ENCODE measurements at places on chromosomes 1 and 21. TPM values are rescaled to one million over a fixed set of nuclear protein-coding genes. Genes with fewer than 3 reads are reported as not detected.

UTS2 gene
- polyA plus RNA-seq, result not detected

LCE1B gene
- not detected for polyA plus RNA-seq

- no peak for DNase-seq
Measured at GRCh38 chr1:184188037-184188436, 136.5 kb downstream of the TSEN15 start.

DNA sequence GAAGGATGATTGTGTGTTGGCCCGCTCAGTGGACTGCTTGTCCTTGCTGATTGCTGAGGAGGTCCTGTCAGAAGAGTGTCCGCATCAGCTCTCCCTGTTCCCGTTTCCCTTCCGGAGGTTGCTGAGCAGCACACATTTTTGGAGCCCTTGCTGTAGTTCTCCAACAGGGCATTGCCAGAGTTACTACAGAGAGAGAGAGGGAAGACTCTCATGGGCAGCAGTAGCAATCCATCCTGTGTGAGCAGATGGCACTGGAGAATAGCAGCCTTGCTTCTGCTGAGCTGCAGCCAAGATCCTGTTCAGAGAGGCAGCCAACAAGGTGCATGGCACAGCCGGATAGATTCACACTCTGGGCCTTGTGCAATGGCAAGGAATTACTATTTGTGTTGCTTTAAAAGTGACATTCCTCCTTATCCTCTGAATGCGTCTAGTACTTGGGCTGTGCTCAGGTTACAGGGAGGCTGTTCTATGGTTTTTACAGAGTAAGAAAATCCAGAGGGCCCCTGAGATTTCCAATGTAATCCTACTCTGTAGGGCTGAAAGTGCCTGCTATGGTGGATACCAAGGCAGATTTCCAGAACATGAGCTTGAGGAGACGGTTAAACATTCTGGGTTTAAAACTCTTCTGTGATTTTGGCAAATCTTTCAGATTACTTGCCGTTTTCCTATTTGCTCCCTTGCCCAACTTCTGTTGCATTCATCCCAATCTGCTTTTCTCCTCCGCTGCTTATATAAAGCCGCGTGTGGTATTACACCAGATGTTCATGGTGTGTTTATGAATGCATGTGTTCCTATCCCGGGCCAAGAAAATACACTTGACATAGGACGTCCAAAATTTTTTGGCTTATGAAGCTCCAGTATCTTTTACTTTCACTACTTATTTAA lies 27.4 kb downstream of the AK4 start:
- DNase-seq, result peak; percentile 65

DNA sequence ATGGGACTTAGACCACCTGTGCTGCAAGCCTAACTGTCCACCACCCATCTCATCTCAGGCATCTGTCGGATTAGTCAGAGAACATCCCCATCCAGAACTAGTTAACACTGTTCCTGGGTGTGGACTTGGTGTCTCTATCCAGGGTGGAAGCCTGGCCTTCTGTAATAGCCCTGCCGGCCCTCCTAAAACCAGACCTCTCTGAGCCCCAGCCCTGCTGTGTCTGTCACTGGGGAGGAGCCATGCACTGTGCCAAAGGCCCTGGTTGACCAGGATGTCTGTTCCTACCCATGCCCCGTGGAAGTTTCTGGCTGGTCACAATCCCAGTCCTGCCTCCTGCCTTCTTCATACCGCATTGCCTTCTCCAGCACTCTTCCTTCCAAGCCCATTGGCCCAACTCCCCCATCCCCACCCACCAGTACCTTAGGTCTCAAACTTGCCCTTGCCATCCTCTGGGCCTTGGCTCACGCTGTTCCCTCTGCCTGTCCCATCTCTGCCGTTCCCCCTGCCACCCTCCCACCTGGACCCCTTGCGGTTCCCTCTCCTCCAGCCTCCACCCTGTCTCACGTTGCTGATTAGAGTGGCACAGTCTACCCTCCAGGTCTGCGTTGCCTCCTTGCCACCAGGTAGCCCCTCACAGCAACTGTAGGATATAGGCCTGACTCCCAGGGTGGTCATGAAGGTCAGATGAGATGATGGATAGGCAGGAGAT lies 105.6 kb downstream of the EPHB2 start:
- DNase-seq, result no peak

GRCh38 chr1:158819461-158820443 lies 11.4 kb upstream of the MNDA start:
- no peak for DNase-seq

- no peak for DNase-seq
Measured at GRCh38 chr1:200291106-200291505, 118.7 kb downstream of the ZNF281 start.

- DNase-seq, result no peak
Measured at GRCh38 chr1:239507826-239508225, 121.5 kb downstream of the CHRM3 start.

OR14K1 gene
- polyA plus RNA-seq, result not detected

DNA sequence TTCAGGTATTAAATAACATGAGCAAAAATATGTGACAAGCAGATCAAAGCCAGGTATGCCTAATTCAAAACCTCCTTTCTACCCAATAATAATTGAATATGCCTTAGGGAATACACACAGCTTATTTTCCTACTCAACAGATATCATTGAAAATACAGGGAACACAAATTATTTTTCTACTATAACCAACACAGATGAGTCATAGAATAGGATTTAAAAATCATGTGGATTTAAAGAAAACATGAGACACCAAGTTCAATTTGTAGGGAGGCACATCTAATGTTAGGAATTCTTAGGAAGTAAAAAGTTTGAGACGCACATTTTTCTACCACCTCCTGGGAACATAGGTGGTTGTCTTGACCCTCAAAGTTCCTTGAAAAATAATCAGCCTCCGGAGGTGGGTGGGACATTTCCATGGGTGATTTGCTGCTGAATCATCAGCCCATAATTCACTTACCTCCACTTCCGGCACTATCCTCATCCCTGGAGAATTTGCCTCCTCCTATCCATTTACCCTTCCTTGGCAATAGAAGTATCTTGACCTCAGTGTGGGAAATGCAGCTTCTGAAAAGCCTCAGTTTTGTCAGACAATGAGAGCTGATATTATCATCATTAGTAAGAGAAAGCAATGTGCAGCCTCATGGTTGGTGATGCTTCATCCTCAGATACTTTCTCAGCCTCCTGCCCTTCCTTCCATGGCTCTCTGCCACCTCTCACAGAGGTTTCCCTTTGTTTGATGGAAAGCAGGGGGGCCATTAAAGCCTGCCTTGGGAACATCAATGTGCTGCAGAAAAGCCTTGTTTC lies 33.5 kb upstream of the RGS4 start:
- no peak for DNase-seq

OSCP1 gene
- 6.1 TPM for polyA plus RNA-seq

GRCh38 chr1:211259638-211260126 lies 516 bp downstream of the RCOR3 start:
- no peak for DNase-seq

GRCh38 chr1:172638885-172639831 lies 19.7 kb upstream of the FASLG start:
- DNase-seq, result no peak

- no peak for DNase-seq
Measured at GRCh38 chr1:206637605-206638004, 2.3 kb downstream of the DYRK3 start.

PLPP3 gene
- polyA plus RNA-seq, result 95.5 TPM

- no peak for DNase-seq
Measured at GRCh38 chr1:248884632-248885295, 21.3 kb upstream of the PGBD2 start.

DNA sequence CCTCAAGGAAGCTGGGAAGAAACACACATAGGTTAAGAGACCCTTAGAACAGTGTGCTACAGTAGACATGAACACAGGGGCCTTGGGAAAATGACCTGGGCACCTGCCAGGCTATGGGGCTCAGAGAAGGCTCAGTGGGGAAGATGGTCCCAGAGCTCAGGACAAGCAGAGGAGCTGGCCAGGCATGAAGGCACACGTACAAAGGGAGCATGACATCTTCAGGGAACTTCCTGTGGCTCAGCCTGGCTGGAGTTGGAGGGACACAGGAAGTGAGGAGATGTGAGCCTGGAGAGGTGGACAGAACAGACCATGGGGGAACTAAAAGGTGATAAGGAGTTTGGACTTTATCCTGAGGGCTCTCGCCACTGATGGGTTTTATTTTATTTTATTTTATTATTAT lies 3.8 kb upstream of the SLC50A1 start:
- no peak for DNase-seq

Measured in forelimb muscle (tissue), 1 donor.